ENCODE measurements at places on chromosomes 7 and 10. TPM values are rescaled to one million over a fixed set of nuclear protein-coding genes. Genes with fewer than 3 reads are reported as not detected.

The BTBD16 gene
- total RNA-seq: 1.7 TPM

The HGF gene
- not detected for total RNA-seq

The NACAD gene
- 0.19 TPM for total RNA-seq

The TAS2R3 gene
- total RNA-seq: not detected

The OR13A1 gene
- total RNA-seq: not detected

The PRSS37 gene
- not detected for total RNA-seq

The SH2D4B gene
- total RNA-seq: 0.10 TPM

The SPDYE1 gene
- total RNA-seq: not detected

The AGBL3 gene
- 0.55 TPM for total RNA-seq

The FGF8 gene
- not detected for total RNA-seq

The WDFY4 gene
- total RNA-seq: not detected

The IQUB gene
- 0.12 TPM for total RNA-seq

The PVRIG gene
- not detected for total RNA-seq

The TMEM229A gene
- total RNA-seq: not detected

The NPTX2 gene
- 0.13 TPM for total RNA-seq

The CDNF gene
- 1.3 TPM for total RNA-seq

The SPDYE8 gene
- total RNA-seq: not detected

The SFMBT2 gene
- 10.2 TPM for total RNA-seq

The SPDYE16 gene
- total RNA-seq: not detected

The BUB3 gene
- total RNA-seq: 174 TPM

The UCN3 gene
- not detected for total RNA-seq

The FAM185A gene
- 6.5 TPM for total RNA-seq

The GPNMB gene
- 3.4 TPM for total RNA-seq

The HYAL4 gene
- total RNA-seq: not detected

The CUTC gene
- total RNA-seq: 33.9 TPM

The NUPR2 gene
- not detected for total RNA-seq

All from A549 treated with GW870086 at 1 μM for 4 hours (cell line).